Endothelial cell (in vitro differentiated cells): ENCODE measurements at places on chromosomes 1 and 21.
A peak's percentile ranks its signal among the peaks of the same experiment; 100 is the strongest.

DNA sequence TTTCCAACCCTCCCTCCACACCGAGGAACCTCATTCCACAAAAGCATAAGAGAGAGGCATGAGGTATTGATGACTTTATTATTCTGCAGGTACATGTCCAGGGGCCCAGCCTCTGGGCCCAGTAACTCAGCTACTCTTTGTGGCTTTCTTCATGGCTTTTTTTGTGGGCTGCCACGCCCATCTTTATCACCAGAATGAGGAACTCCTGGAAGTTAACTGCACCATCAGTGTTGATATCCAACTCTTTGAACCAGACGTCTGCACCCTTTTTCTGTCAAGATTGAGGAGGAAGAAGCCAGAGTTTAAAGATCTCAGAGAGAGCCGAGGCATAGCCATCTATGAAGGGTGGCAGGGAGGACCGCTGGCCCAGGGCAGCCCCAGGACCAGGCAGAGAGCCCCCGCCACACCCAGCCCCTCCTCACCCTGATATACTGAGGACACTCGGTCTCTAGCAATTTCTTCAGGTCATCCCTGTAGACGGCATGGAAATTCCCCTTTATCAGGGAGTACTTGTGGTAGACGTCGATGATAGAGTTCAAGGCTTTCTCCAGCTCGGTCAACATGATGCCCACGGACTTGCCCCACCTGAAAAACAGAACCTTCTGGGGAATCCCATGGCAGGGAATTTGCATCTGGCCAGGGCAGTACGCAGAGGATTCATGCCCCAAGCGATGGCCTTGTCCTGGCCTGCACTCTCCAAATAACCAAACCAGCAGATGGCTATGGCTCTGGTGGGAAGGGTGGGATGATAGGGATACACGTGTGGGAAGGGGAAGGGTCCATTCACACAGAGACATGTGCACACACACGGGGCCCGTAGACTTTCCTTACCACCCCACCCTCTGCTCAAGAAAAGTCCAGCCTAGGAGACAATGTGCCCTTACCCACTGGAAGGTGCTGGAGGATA, 647 bp downstream of the S100A8 start:
- no peak for DNase-seq

- no peak for DNase-seq
Measured at GRCh38 chr1:227779021-227779441, 36.4 kb upstream of the PRSS38 start.

GRCh38 chr1:43786201-43786958, 79.0 kb downstream of the ST3GAL3 start:
- DNase-seq: no peak

DNA sequence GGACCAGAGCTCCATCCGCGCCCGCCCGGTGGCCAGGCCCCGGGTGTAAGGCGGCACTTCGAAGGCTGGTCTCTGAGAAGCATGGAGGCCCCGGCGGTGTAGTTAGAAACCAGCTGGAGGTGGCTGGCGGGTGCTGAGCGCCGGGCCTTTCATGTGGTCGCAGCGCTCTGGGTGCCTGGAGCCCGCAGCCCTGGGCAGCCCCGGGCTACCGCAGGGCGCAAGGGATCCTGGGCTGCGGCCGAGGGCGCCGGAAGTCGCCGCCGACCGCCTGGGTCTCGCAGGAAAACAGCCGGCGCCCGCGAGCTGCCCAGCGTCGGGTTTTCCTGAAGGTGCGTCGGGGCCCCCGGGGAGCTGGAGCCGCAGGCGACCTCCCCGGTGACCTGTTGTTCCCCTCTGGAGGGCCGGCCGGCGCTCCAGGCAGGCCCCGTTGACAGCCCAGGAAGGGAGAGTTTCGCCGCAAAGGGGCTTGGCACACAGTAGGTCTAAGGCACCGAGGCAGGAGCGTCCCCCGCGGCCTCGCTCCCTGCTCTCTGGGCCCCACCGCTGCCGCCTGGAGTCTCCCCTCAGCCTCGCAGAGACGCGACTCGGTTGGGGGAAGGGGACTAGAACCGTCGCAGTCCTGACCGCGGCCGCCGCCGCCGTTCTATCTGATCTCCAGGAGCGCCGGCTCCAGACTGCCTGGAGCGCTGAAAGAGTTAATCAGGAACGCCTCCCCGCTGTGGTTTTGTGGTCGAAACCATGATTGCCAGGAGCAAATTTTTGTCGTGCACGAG, 2.7 kb downstream of the GRHL3 start:
- peak; percentile 39 for DNase-seq

DNA sequence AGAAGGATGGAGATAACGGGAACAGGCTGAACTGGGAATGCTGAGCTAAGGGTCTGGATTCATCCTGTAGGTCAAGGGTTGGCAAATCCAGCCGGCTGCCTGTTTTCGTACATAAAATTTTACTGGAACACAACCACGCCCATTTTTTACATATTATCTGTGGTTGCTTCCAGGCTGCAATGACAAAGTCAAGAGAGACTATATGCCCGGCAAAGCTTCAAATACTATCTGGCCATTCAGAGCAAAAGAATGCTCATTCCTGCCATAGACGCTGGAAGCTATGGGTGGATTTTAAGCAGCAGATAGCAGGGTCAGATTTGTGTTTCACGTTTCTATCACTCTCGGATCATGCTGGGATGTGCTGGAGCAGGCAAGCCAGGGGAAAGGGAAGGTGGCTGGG, 137.9 kb upstream of the EDN2 start:
- DNase-seq: no peak

GRCh38 chr1:118264343-118264742, 79.3 kb upstream of the SPAG17 start:
- DNase-seq: no peak

DNA sequence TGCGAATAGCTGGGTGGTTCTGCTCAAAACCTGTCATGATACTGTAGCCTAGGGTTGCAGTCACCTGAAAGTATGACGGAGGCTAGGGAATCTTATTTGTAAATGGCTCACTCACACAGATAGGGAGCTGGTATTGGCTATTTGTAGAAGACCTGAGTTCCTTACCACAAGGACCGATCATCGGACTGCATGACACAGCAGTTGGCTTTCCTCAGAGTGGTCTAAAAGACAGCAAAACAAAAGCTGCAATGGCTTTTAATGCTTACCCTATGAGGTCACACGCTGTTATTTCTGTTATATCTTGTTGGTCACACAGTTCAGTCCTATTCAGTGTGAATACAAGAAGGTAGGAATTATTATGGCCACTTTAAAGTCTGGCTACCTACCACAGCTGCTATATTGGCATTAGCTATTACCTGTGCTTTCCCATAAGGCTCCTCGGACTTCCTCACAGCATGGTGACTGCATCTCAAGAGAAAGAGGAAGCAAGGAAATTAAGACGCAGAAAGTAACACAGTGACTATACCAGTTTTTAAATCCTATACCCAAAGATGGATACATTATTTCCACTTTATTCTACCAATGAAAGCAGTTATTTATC, 68.4 kb upstream of the LRRC7 start:
- no peak for DNase-seq

DNA sequence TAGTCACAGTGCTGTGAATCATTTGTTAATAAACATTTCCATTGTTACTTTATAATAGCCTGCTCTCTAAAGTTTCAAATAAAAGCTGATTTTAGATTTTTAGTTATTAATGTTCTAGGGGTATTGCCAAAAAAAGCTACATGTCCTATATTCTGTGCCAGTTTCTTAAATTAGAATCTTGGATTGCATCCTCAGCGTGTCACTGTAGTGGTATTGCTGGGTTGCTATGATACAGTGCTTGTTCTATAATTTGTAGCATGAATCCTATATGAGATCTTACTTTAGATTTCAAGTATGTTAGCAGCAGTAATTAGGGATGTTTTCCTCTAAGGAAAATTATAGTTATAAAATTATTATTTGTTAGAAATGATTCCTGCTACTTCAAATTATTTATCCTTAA, 16.4 kb downstream of the PPP2R5A start:
- no peak for DNase-seq

- DNase-seq: no peak
Measured at GRCh38 chr21:33682992-33683627, 40.8 kb downstream of the ITSN1 start.

DNA sequence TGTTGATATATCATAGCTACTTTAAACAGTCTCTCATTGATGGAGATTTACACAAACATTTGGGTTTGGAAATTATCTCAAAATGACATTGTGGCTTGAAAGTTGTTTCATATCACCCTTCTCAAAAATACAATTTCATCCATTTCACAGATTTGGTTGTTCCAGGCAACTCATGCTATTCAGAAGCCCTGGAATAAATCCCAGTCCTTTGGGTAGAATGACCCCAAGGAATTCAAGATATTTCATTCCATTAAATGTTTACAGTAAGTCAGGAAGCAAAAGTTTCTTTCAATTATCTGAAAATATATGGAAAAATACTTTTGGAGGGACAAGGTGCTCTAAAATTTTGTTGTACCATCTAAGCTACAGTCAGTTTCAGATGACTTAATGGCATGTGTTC, 27.1 kb downstream of the MPZL1 start:
- no peak for DNase-seq

- no peak for DNase-seq
Measured at GRCh38 chr1:6864166-6864565, 78.9 kb downstream of the CAMTA1 start.

DNA sequence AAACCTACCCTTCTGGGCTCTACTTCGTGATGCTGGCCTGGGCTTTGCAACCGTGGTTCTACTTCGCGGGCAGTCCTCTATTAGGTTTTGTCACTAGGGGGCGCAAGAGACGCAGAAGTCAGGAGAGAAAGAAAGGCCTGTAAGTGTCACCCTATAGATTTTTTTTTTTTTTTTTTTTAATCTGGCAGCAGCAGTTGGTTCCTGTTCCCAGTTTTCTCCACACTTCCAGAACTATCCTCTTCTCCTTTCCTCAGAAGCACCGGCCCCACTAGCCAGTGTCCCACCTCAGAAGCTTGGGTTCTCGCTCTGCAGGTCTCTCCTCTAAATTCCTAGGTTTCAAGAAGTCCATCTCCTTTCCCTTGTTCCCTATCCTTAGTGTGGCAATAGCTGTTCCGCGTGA, 9.1 kb upstream of the LCE2D start:
- DNase-seq: peak; percentile 82

GRCh38 chr21:16993416-16994038, 519.3 kb upstream of the CXADR start:
- DNase-seq: no peak

- DNase-seq: no peak
Measured at GRCh38 chr1:243414152-243414494, 158.3 kb downstream of the SDCCAG8 start.

- DNase-seq: no peak
Measured at GRCh38 chr1:83520797-83521196, 478.1 kb downstream of the TTLL7 start.
